ENCODE measurements at places on chromosomes 2 and 18.

DNA sequence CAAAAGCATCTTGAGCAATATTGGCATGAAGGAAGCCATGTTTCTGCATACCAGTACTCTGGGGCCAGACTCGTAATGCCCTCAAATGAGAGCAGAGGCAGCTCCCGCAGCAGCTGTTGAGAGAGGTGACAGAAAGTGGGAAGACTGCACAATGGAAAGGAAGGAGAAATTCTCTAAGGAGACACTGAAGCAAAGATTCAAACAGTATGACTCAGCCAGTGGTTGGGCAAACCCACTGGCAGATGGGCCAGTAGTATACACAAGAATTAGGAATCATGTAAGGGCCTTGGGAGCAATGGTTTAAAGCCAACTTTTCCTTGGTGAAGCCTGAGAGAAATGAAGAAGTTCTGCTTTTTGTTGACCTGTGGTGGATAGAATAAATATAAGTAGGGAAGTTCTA, 2092.7 kb upstream of the PIK3C3 start:
- DNase-seq, result no peak

- no peak for DNase-seq
Observed at GRCh38 chr2:49845671-49846070, 691.4 kb upstream of the FSHR start.

- no peak for DNase-seq
Observed at GRCh38 chr18:65544701-65545100, 206.1 kb upstream of the CDH7 start.

- no peak for DNase-seq
Observed at GRCh38 chr18:25843791-25844190, 246.6 kb downstream of the SS18 start.

GRCh38 chr2:138428710-138429440, 72.7 kb upstream of the SPOPL start:
- no peak for DNase-seq

DNA sequence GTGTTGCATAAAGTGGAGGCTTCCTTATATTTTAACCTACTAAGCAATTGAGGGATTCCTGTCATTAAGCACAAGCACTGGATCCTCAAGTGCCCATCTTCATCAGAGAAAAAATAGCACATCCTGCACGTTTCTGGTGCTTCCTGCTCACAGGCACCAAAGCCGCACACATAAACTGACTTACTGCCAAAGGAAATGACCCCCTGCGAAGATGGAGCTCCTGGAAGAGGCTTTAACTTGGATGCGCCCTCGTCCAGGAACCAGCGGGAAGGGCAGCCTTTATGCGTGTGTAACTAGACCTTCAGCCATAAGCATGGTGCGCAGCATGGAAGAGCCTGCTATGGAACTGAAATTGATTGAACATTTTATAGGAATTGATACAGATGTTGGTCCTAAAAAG, 188.7 kb downstream of the FTCDNL1 start:
- no peak for DNase-seq

GRCh38 chr18:28715206-28715605, 538.3 kb upstream of the CDH2 start:
- DNase-seq, result no peak

DNA sequence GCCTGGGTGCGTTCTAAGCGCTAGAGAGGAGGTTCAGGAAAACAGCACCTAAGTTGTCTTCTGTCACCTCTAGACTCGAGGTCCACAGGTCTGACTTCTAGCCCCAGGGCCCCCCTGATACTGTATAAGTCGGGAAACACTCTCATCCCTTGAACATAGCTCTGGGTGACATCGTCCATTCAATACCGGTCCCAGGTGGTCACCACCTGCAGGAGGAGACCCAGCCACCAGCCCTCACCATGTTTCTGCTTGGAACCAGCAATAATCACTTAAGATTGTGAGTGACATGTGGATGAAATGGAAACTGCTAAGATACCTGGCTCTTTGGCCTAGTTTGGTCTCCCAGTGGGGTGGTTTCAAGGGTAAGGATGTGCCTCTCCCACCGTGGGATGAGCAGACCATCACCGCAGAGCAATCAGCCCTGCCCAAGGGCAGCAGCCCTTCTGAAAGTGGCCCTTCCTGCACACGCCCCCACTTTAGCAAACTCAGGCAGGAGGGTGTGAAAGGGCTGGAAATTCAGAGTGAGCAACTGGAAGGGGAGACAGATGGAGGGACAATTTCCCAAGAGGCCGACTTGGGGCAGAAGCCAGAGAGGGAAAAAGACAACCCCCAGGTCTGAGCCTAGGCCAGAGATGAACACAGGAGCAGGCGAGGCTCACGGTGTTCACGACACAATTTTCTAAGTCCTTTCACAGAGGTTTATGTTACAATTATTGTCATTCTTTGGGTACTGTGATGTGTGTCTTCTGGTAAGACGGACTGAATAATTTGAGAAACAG, 95.2 kb downstream of the ZNF516 start:
- no peak for DNase-seq

DNA sequence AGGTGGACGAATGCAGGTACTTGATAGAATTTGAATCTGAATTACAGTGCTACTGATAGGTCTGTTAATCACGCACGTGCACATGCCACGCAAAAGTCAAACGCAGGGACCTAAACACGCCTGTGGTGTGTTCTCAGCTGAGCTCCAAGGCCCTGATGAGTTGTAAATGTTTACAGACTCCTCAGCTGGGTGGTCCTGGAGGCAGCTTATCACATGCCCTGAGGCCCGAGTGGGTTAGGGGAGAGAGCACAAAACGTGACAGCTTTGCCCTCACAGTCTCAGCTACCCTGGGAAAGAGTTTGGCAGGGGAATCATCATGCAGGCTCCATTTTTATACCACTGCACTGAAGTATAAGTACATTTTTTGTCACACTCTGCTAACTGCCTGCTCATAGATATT, 68.3 kb upstream of the FAM110C start:
- no peak for DNase-seq

DNA sequence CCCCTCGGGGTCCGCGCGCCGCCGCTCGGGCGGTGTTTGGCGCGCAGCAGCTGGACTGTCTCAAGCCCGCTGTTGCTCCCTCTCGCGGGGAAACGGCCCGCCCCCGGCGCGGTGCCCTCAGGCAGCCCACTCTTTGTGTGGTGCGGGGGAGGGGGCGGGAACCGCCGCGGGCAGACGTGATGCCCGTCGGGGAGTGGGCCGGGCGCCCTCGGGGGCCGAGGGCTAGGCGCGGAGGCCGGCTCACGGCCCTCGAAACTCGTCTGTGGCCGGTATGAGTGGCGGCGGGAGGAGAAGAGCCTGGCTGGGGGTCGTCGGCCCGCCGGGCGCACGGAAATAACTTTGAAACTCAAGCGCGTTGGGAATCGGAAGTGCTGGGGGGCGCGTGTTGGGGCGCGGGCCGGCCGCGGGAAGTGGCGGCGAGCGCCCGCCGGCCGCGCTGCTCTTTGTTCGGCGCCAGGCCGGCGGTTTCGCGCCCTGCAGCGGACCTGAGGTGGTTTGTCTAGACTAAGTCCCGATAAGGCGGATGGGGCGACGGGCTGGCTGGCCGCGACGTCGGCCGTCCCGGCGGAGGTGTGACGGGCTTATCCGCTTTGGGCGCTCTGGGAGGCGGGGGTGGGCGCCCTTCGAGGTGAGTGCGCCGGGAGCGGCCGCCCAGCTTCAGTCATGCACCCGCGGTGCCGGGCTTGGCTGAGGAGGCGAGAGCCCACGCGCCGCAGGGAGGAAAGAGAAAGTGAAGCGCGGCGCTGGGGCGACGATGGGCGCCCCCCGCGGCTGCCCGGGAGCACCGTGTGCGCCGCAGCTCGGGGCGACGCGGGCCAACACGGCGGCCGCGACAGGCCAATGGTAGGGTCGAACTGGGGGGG, 679 bp downstream of the PTMA start:
- DNase-seq, result peak; percentile 60

DNA sequence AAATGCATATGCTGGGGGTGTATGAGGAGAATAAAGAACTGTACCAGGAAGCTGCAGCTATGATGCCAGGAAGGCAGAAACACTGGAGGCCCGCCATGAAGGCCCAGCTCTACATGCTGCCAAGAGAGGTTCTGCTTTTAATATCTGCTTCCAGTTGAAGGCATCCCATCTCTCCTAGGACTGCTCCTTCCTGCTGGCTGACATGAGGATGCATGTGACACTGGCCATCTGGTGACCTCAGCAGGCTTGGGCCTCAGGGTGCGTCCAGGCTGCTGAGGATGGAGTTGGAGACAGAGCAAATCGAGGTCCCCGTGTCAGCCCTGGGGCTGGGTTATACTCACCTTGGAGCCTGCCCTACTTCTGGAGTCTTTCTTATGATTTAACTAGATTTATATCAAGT, 49.0 kb downstream of the PSMG2 start:
- DNase-seq, result no peak

- no peak for DNase-seq
Observed at GRCh38 chr2:179036353-179036905, 13.5 kb downstream of the CCDC141 start.

- DNase-seq, result no peak
Observed at GRCh38 chr2:46977899-46978298, 62.3 kb upstream of the MCFD2 start.

DNA sequence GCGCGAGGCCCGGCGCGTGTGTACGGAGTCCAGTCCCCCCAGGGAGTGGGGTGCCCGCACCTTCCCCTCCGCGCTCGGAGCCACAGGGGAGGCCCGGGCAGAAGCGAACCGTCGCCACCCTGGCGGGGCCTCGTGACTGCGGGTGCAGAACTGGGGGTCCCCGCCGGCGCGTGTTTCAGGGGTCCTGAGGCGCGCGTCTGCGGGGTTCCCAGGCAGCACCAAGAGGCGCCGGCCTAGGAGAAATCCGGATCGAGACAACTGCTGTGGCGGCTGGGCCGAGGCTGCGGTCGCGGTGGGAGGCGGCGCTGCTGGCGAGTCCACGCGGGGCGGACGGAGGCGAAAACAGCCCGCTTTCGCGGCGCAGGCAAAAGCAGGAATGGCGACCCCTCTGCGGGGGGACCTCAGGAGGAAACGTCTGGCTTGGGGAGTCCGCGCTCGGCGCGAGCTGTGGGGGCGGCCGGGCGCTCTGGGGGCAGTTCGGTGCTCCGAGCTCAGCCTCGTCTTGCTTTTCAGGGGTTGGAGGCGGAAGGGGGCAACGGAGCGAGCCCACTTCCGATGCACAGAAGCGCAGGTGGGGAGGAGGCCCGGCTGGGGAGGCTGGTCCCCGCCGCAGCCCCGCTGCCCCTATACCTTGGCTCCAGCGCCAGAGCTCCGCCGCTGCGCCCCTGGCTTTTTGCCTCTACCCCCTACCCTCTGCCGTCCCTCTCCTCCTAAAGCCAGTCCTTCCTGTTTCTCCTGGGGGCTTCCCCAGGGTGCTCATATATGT, 81.5 kb upstream of the LDLRAD4 start:
- no peak for DNase-seq

DNA sequence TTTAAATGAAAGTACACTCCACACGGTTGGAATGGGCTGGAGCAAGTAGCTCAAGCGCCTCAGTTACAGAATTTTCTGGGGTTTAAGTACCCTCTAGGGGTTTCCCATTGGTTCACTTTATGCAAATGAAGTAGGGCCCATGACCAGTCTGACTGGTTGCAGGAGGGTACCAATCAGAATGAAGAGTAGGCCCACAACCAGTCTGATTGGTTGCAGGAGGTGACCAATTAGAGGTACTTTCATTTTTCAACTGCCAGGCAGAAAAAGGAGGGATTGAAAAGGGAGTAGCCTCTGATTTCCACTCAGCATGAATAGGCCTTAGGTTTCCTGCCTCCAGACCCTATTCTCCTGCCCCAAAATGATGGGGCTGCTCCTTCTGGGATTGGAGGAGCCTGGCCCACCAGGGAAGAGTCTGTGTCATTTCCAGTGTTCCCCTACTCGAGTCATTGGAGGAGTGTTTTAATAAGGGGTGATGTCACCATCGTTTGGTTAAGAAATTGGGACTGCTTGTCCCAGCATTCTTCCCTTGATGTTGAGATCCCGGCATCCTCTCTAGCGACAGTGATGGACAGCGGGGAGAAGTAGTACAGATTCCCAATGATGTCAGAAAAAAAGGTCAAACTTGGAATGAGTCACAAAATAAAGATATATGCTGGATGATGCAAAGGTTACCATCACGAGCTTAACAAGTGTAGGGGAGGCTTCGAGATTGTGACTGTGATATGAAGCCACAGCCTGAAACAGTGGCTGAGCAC, 210.4 kb downstream of the SH3BP4 start:
- DNase-seq, result no peak

GRCh38 chr2:223161873-223162458, 110.0 kb downstream of the KCNE4 start:
- DNase-seq, result no peak
